ENCODE measurements at places on chromosomes 5 and 9.

- no peak for DNase-seq
Observed at GRCh38 chr5:169503886-169504285, 79.7 kb upstream of the SPDL1 start.

GRCh38 chr5:37776826-37777225 is 63.0 kb downstream of the GDNF start:
- DNase-seq, result no peak

DNA sequence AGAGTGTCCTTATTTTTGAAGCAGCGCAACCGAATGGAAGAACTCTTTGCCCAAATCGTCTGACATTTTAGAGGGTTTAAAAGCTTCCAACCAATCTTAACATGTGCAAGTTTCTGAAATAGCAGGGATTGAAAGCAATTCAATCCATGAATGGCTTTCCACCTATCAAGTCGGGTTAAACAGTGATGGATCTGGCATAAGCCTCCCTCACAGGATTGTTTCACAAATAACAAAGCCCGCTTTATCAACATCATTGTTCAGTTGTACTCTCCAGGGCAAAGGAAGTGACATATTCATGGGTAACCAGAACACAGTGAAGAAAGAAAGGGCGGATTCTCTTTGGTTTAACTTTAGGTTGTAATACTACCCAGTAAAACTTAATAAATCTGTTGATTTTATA is 497.3 kb downstream of the MTRR start:
- DNase-seq, result no peak

DNA sequence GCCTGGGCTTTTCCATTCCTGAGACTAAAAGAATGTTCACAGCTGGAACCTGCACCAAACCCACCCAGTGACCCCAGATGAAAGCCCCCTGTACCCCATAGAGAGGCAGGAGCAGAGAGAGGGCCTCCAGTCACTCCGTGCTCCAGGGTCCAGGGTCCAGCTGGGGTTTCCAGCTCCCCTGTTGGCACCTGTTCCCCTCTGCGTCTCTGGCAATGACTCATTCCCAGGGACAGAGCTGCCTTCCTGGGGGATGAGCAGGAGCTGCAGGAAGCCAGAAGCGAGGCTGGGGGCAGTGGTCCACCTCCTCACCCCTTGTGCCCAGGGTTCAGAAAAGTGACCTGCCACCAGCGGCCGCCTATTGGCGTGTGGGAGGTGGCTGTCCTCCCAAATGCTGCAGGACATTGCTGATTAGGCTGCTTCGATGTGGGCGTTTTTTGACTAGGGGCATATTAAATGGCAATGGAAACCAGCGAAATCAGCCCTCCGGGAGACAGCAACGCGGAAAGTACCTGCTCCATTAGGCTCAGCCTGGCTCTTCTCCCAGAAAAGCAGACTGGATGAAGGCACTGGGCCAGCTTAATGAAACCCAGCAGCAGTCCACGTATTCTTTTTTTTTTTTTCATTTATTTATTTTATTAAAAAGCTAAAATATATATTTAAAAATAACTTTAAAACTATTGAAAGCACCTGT is 97.4 kb downstream of the DAP start:
- no peak for DNase-seq

DNA sequence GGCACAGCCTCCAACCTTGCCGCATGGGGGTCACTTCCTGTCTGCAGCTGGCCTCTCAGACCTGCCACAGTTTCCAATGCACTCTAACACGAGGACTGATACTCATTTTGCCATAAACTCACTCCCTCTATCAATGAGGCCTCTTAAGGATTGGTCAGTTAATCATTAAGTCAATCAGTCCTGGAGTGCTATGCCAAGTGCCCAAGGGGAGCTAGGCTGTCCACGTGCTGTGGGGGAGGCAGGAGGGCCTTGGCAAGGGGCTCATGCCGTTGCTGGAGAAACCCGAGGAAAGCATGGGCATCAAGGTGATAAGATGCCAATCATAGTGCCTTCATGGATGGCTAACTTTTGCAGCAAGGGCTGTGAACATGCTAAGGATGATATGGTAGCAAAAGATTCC is 1.7 kb upstream of the ALDH1B1 start:
- DNase-seq, result no peak

DNA sequence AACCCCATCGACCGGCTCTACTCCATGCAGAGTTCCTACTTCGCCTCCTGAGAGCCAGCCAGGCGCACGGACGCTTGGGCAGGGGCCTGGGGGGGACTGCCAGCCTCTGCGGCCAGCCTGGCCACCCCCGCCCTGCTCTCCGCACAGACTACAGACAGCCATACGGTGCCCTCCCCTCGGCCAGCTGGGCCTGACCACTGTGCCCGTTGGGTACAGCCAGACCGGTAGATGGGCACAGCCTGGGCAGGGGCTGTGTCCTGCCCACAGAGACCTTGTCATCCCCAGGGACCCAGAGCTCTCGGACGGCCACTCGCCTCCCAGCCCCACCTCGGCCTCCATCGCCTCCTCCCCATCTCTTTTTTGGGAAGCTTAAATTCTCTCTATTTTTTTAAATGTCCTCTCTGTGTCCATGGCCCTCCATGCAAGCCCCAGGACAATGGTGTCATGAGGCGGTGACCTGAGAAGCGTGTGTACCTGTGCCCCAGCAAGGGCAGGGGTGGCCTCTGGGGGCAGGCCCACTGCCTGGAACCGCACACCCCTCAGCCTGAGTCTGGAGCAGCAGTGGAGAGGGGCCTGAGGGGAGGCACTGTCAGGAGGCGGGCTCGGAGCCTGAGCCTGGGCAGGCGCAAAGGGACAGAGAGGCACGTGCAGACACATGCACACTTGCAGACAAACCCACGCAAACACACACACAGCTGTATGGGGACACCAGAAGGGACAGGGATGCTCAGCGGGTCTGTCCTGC is 82.8 kb downstream of the LMX1B start:
- no peak for DNase-seq

DNA sequence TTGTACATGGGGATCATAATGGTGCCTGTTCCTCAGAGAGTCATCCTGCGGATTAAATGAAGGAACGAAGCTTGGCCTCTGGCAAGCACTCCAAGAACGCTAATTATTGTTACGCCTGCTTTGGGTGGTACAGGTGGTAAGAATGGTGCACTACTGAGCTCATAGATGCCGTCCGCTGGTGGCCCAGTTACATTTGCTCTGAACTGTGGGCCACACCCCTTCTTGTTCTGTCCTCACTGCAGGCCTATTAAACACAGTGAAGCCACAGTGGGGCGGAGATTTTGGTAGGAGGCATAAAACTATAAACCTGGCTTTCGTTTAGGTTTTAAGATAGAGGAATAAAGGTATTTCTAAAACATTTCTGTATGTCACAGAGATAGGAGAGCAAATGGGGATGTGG is 40.6 kb upstream of the FER start:
- DNase-seq, result no peak

DNA sequence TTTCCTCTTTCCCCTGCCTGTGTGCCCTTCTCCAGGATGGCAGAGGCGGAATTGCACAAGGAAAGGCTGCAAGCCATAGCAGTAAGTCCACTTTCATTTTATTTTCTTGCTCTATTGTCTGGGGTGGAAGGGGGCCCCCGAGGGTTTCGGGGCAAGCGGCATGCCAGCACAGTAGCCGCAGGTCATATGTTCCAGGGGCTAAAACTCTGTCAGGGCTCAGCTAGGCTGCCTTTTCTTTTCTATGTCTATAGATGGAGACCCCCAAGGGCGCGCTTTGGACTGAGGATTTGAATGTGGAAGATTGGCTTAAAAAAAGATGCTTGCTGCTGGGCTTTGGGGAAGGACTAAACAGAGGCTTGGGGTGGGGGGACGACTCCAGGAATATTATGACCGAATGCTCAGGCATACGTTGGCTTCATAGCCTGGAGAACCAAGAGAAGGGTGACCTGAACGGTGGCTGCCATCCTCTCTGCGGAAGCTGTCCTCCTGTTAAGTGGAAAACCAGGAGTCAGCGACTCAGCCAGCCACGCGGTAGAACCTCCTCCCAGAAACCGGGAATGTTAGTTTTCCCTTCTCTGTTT is 545 bp downstream of the PALM2AKAP2 start:
- no peak for DNase-seq

DNA sequence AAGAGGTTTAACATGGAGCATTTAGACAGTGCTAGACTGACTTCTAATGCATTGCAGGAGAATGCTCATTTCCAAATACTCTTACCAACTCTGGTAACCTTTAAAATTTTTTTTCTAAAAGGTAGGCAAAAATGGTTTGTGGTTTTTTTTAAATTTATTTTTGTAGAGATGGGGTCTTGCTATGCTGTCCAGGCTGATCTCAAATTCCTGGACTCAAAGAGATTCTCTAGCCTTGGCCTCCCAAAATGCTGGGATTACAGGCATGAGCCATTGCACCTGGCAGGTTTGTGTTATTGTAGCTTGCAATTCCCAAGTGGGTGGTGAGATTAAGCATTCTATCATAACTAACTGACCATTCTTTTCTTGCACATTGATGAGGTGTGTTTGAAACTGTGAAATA is 43.0 kb upstream of the TBC1D2 start:
- no peak for DNase-seq

- peak; percentile 71 for DNase-seq
Observed at GRCh38 chr5:14186059-14186830, 43.1 kb downstream of the TRIO start.

DNA sequence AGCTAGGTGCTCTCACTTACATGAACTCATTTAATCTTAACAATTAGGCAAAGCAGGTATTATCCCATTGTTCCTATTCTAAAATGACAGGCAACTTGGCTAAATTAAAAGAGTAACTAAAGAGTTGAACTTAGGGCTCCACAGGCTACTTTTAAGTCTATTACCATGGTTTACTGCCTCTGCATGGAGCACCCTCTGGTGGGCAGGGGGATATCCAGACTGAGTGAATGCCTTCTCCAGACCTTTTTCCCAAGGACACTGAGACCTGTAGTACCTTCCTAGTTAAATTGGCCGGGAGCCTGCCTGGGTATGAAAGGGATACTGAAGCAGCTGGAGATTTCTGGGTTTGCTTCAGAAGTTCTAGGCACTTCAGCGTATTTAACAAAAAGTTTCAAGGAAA is 238.1 kb downstream of the ELAVL2 start:
- DNase-seq, result no peak

Measured in NCI-H510A (cell line).